Eye (tissue), 1 donor: ENCODE measurements at places on chromosomes 16 and 17.

- peak; percentile 65 for DNase-seq
These were observed at the start of gene ARHGAP23 for GRCh38 chr17:38428112-38428642. ARHGAP23 (plus strand) TSS chr17:38428464; CDS start chr17:38428486, 22 bp downstream.

DNA sequence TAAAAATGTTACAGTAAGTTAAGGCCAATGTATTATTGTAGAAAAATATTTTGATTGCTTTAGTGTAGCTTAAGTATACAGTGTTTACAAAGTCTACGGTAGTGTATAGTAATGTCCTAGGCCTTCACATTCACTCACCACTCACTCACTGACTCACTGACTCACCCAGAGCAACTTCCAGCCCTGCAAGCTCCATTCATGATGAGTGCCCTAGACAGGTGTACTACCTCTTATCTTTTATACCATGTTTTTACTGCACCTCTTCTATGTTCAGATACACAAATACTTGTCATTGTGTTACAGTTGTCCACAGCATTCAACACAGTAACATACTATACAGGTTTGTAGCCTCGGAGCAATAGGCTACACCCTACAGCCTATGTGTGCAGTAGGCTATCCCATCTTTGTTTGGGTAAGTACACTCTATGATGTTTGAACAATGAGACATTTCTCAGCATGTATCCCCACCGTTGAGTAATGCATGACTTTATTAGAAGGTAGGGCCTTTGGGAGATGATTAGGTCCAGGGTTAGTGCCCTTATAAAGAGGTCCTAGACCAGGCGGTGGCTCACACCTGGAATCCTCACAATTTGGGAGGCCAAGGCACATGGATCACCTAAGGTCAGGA is 117.8 kb downstream of the SLC39A11 start:
- no peak for DNase-seq

- DNase-seq, result no peak
These were observed 236.0 kb downstream of the MRTFB start for GRCh38 chr16:14307059-14307526.

- DNase-seq, result no peak
These were observed 3.9 kb upstream of the TRPV1 start for GRCh38 chr17:3613124-3613523.

DNA sequence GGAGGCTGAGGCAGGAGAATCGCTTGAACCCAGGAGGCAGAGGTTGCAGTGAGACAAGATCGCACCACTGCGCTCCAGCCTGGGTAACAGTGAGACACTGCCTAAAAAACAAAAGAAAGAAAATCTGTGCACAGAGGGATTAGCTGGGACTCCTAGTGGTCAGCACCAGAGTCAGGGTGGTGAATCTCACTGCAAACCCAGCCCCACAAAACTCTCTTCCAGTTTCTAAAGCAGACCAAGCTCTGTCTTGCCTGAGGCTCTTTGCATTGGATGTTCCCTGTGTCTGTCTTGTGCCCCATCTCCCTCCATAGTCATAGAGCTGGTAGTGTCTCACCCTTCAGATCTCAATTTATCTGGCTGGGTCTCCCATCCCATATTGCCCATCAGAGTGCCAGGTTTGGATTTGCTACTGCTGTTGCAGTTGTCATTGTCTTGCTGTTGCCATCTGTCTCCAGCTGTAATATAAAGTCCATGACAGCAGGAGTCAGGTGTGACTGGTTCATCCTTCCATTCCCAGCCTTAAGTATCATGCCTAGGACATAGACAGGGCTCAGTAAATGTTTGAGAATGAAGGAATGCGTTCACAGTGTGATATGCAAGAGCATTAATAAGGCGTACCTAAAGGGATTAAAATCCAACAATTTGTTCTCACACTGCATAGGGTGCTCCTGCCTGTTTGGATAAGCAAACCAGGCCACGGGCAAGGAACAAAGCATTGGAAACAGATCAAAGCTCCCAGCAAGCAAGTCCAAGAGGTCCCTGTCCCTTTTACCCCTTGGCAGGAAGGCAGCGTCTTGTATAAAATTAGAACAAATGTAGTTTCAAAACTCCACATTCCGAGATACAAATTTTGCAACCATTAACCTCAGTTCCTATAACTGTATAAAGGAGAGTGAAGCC is 614.6 kb upstream of the CDH5 start:
- DNase-seq, result no peak

DNA sequence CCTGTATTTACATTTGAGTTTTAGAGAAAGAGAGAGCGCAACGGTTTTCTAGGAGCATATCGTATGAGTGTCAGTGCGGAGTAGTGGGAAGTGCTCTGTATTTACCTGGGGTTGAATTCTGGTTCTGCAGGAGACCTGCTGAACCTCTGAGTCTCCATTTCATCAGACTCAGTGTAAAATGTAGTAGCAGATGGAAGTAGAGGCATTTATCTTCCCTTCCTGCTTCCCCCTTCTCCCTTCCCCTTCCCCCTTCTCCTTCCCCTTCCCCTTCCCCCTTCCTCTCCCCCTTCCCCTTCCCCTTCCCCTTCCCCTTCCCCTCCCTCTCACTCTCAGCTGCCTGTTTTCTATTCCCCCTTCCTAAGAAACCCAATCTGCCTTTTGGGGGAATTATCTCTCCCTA is 426.9 kb downstream of the NPIPA7 start:
- no peak for DNase-seq

DNA sequence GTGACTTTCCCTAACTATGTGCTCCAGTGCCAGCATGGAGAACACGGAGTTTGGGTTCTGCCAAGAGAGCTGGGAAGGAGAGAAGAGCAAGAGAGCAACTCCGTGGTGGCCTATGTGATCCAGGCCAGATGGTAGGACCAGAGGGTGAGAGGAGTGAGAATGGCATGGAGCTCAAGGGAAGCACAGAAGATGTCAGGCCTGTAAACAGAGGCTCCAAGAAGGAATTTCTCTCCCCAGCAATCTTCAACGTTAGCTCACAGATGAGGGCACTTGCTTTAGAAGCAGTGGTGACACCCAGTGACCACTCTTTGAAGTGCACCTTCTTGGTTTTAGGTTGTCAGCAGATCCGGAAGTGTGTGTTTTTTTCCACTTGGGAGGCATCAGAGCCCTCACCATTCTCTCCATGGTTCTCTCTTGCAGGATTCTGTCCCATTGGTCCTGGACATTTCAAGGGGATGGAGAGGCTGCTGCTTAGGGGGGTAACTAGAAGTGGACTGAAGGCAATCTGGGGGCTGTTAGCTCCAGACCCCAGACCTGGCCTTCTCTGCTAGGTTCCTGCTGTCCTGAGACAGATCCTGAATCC is 18.1 kb upstream of the TMEM98 start:
- peak; percentile 88 for DNase-seq

DNA sequence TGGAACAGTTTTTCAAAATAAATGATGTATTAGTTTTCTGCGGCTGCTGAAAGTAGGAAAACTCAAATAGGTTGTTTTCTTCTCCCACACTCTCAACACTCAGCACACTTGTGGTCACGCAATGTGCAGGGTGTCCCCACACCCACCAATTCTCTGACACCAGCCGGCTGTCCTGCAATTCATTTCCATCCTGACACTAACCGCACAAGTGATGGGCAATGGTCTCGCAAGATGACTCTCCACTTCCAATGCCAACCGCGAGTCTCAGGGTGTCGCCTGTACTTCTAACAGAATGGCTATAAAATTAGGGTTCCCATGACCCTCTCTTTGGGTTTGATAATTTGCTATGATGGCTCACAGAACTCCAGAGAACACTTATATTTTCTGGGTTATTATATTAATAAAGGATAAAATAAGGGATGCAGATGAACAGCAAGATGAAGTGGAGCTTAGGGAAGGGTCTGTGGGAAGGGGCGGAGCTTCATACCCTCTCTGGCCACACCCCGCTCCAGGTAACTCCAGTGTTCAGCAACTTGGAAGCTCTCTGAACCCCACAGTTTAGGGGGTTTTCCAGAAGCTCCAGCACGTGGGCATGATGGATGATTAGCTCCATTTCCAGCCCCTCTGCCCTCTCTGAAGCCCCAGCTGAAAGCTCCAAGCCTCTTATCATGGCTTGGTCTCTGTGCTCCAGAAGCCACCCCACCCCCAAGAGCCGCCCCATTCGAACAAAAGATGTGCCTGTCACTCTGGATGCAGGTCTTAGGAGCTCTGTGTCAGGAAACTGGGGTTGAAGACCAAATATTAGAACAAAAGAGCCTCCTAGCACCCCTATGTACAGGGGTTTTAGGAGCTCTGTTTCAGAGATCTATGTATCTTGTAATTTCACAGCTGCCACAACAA is 19.8 kb downstream of the TAF1C start:
- no peak for DNase-seq

DNA sequence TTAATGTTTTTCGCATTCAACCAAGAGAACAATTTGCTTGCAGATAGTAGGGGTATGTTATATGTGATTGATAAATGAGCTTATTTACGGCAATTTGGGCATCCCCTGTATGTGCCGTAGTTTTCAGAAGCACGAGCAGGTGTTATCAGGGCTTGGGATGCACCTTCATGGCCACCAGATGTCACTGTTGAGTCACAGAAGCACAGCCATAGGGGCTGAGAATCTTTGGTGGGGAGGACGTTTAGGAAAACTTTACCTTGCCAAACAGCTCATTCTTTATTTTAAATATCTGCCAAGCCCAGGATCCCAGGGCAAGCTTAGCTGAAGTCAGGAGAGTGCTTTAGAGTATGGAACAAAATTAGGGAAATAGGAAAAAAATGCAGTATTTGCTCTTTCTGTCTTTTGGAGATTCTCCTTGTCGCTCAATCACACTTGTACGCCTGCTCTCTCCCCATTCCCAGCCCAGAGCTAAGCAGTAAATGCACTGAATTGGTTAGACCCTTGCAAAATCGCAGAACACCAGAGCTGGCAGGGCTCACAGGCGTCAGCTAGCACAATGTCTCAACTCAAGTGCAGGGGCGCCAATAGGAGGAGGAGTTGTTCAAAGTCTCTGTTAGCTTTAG is 93.6 kb upstream of the MPHOSPH6 start:
- DNase-seq, result peak; percentile 87

DNA sequence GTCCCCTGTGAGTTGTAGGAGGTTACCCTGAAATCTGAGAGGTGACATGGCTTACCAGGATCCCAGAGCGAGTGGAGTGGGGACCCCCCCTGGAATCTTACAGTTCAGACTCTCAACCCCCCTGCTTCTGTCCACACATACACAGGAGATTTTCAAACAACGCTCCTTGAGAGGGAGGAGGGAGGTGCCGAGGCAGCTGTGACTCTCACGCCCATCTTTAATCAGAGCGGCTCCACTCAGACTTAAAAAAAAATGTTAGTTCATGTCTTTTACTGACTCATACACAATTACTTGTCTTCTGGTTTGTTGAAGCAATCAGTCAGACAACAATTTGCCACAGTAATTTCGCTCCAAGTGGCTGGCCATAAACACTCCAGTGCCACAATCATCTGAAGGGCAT is 15.4 kb upstream of the TMEM220 start:
- DNase-seq, result no peak

DNA sequence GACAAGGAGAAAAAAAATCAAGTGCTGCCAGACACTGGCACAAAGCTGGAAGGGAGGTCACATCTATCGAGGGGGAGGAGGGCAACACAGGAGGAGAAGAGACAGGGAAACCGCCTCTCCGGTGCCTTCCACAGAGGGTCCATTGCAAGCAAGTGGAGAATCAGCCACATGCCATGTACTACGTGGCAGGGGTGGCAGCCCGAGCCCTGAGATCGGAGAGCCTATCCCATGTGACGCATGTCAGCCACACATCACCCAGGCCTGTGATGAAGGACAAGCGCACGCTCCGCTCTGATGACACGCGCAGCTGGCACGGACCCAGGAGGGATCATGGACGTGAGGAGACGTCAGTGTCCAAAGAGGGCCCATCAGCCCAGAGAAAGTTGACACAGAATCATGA is 30.1 kb downstream of the ADCY9 start:
- DNase-seq, result no peak

DNA sequence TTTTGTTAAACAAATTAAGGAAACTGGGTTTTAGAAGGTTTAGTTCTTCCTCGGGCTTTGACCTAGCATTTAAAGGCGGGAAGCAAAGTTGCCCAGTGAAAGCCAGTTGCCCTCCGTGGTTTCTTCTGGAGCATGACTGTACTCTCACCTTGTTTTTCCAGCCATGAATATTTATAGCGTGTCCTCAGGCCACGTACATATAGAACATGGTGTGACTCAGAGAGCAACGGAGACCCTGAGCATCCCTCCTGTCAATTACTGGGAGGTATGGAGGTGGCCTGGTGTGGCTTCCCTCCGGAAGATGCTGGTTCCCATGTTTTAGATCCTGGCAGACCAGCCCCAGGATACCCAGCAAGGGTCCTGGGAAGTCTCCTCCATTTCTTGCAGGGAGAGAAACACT is 48.4 kb downstream of the AKAP1 start:
- no peak for DNase-seq

- no peak for DNase-seq
These were observed 3.6 kb downstream of the CYB5D2 start for GRCh38 chr17:4146641-4147040.

GRCh38 chr16:12583237-12583897 is 220.3 kb downstream of the CPPED1 start:
- no peak for DNase-seq

- no peak for DNase-seq
These were observed 19.6 kb downstream of the CCR7 start for GRCh38 chr17:40545660-40546059.

DNA sequence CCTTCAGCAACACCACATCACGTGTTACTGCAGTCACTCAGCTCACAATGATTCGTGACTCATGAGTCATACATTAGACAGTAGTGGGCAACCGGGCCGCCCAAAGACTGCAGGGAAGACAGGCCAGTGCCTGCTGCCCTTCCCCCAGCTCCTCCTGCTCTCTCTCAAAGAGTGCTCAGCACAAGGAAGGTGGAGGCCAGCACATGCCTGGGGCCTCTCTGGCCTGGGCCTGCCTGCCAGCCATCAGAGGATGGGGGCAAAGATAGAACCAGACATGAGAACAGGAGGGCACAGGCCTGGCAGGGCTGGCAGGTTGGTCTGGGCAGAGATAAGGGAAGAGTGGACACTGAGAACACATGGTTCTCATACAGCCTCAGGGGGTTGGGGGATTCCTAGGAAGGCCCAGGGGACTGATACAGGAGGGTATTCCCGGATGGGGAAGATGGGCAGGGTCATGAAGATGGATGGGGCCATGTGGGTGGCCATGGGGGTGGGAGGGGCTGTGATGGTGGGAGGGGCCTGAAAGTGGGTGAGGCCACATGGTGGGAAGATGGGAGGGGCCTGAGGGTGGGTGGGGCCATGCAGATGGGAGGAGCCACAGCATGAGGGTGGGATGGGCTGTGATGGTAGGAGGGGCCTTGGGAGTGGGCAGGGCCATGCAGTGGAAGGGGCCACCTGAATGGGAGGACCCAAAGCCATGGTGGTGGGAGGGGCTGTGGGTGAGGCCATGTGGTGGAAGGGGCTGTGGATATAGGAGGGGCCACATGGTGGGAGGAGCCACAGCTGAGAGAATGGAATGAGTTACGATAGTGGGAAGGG is 29.0 kb downstream of the KATNB1 start:
- DNase-seq, result no peak

GRCh38 chr16:69613378-69614154 is 47.8 kb downstream of the NFAT5 start:
- DNase-seq, result no peak

GRCh38 chr17:63998050-63998720 is at the start of gene PRR29:
PRR29 (plus strand) TSS chr17:63998351; CDS start chr17:63998365, 14 bp downstream.
- DNase-seq, result peak; percentile 92

- DNase-seq, result no peak
These were observed 37.9 kb downstream of the AMFR start for GRCh38 chr16:56387396-56387795.

GRCh38 chr16:67157892-67158635 is 1.6 kb downstream of the TRADD start:
- no peak for DNase-seq

- DNase-seq, result no peak
These were observed 25.8 kb downstream of the MLYCD start for GRCh38 chr16:83924686-83925085.

GRCh38 chr17:76196675-76197074 is 43.6 kb downstream of the RNF157 start:
- DNase-seq, result no peak
